ENCODE measurements at places on chromosomes 7 and 10.

- DNase-seq = no peak
Measured at GRCh38 chr7:150897502-150898474, 45.5 kb downstream of the AOC1 start.

GRCh38 chr7:8114175-8114574, 145.6 kb downstream of the GLCCI1 start:
- no peak for DNase-seq

GRCh38 chr7:116342125-116342524, 131.8 kb downstream of the TES start:
- no peak for DNase-seq

DNA sequence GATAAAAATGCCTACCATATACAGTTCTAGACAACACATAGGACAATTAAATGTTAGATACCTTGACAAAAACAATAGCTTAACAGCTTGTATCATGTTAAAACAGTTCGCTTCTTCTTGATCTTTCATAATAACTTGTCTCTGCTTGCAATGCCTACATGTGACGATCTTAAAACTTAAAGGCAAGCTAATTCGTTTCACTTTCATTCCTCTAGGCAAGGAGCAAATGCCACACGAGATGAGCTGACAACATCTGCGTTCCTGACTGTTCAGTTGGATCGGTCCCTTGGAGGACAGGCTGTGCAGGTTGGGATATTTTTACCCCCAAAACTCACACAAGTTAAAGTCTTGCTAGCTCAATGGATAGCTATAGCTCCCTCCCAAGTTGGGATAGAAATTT, 51.6 kb upstream of the ARL4A start:
- DNase-seq = no peak

DNA sequence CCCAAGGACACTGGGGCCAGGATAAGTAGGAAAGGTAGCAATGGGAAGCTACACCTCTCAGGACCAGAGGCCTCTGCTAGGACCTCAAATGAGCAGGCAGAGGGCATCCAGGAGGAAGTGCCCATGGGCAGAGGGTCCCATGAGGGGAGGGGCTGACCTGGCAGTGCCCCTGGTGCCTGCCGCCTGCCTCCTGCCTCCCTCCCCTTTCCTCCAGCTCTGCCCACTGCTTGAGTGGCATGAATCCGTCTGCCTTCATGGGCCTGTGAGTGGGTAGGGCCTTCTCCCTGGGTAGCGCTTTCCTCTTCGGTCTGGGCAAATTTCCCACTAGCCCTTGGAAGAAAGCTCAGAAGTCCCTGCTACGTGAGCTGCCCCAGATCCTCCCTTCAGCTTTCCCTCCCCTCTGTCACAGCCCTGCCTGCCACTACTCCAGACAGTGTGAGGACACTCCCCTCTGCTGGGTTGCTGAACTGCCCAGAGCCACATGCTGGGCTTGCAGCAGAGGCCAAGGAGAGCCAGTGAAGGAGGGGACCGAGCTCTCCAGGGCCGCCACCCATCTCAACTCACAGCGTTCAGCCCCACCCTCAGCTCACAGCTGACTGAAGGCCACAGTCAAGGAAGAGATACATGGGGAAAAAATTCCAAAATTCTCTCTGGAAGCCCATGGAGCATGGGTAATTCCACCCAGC, 141.4 kb downstream of the ARHGAP22 start:
- DNase-seq = no peak

- no peak for DNase-seq
Measured at GRCh38 chr7:18940593-18941134, 176.8 kb downstream of the TWIST1 start.

DNA sequence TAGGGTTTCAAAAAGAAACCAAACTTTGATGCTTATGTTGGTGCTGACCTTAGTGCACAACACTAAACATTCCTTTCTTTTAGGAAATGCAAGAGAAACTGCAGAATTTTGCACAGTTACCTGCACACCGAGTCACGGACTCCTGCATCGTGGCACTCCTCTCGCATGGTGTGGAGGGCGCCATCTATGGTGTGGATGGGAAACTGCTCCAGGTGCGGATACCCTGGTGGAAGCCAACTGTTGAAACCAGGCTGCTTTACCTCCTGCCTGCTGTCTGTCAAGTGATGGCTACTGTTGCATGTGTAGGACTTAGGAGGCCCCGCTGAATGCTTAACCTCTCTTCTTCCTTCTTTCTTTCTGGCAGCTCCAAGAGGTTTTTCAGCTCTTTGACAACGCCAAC, 11.7 kb downstream of the CASP2 start:
- peak; percentile 25 for DNase-seq

DNA sequence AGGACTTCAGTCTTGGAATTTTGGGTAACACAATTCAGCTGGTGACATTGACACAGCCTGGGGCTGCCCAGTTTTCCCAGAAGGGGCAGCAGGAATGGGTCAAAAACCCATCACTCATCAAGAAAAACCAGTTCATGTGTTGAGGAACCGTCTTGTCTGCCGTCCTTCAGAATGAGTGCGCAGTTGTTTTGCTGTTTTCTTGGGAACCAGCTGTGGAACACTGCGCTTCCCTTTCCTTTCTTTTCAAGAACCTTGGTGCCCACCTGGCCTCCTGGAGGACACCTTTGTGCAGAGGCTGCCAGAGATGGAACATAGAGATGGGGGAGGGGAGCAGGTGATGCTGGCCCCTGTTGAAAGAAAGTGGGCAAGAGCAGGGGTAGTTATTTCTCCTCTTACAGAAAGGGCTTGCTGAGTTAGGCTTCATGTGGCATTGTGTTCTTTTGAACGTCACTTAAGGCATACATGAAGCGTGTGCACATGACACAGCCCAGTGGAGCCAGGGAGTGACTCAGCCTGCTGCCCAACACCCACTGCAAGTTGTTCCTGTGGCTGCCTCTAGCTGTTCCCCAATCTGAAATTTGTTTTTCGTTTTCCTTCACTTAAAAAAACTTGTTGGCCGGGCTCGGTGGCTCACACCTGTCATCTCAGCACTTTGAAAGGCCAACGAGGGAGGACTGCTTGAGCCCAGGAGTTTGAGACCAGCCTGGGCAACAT, 87.4 kb upstream of the TNS3 start:
- no peak for DNase-seq

- no peak for DNase-seq
Measured at GRCh38 chr7:81514546-81514945, 255.3 kb downstream of the HGF start.

DNA sequence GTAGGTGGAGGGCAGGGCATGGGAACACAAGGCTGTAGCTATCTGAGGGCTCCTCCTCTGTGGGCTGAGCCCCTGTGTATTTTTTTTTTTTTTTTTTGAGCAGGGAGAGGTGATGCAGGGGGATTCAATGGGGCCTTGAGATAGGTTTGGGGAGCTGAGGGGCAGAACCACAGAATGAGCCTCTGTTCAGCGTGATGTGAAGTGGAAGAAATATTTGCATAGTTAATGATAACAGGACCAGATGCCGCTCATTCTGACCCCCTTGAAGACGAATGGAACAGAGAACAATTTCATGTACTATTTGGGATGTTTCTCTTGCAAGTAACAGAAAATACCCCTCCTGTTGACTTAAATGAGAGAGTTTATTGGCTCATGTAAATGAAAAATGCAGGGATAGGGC, 69.7 kb upstream of the EMX2 start:
- no peak for DNase-seq

DNA sequence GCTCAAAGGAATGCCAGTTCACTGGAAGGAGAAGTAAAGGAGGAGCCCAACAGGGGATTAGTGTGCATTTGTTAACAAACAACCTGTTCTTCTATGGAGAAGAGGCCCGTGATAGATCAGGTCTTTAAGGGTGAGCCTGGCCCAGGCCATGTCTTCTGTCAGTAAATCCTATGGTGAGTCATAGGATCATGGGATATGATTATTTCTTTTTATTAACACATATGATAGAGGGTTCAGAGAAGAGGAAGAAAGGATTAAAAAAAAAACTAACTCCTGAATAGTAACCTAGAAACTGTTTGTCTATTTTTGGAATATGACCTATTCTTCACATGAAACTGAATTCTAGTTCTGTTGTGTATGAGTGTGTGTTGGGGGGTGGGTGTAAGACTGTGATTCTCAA, 70.4 kb downstream of the GPR158 start:
- no peak for DNase-seq

DNA sequence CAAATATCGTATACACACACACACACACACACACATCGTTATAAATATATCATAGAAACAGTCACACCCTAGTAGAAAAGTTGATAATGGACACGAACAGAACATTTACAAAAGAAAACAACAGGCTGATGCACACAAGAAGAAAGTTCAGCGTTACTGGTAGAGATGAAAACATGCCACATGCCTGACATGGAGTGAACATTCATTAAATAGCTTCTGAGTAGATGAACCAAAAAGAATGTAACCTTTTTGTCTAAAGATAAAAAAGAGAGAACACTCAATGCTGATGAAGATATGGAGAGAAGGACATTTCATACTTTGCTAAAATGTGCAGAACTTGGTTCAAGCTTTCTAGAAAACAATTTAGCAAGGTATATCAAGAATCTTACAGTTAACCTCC, 173.4 kb upstream of the KLF14 start:
- no peak for DNase-seq

DNA sequence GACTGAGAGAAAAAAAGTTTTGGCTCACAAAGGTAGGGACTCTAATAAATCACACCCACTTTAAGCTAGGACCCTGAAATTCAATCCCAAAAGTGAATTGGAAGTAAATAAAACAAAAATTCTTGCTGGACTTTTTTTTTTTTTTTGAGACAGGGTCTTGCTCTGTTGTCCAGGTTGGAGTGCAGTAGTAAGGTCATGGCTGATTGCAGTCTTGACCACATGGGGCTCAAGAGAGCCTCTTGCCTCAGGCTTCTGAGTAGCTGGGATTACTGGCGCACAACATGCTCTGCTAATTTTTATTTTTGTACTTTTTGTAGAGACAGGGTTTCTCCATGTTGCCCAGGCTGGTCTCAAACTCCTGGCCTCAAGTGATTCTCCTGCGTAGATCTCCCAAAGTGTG, 5.0 kb upstream of the LUC7L2 start:
- DNase-seq = no peak

DNA sequence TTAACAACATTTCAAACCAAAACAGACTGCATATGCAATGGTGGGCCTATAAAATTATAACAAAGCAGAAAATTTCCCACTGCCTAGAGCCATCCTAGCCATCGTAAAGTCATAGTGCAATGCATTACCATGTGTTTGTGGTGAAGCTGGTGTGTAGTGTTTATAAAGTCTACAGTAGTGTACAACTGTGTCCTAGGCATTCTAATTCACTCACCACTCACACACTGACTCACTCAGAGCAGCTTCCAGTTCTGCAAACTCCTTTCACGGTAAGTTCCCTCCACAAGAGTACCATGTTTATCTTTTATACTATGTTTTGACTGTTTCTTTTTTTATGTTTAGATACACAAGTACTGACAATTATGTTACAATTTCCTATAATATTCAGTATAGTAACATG, 1104.1 kb upstream of the PHF14 start:
- no peak for DNase-seq

DNA sequence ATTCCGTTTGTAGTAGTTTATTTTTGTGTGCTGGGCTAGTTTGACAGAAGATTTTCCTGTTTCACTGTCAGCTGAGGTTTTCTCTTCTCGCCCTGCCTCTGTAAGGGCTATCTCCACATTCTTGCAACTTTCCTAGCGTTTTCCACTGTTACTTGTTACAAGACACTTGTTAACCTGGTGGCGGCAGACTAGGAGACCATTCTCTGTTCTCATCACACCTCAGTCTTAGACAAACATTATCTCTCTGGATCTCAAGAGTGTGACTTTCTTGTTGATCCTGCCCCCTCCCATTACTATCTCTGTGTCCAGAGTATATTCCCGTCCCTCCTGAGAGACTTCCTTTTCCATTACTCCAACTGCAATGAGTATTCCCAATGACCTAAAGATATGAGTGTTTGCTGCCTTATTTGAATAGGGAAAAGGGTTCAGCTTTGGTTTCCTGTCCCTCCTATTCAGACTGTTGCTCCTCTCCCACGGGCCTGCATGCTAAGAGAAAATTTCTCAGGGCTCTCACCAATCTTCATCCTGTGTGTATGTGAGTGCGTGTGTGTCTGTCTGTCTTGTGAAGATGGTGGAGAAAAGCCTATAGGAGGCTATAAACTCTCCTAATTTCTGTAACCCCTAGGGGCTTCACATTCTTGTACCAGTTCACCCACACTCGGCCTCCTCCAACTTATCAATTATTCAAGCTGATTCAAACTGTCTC, 722.4 kb upstream of the POT1 start:
- no peak for DNase-seq

GRCh38 chr7:79872176-79872575, 262.5 kb upstream of the GNAI1 start:
- no peak for DNase-seq

- DNase-seq = no peak
Measured at GRCh38 chr7:28608237-28608656, 195.9 kb downstream of the CREB5 start.

DNA sequence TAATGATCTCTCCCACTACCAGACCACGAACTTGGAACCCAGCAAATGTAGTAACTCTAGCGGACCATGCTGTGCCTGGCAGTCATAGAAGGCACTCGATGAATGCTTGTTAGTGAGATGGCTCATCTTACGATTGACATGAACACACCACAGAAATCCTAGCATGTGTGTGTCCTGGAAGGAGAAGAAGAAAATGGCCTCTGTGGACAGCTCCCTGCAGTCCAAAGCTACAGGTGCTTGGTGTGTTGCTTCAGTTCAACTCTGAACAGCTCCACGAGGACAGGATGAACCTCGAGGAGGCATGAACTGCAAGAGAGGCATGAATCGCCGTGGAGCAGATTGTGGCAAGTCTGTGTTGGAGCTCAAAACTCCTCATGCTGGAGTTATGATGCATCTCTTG, 93.5 kb downstream of the KLF6 start:
- no peak for DNase-seq

DNA sequence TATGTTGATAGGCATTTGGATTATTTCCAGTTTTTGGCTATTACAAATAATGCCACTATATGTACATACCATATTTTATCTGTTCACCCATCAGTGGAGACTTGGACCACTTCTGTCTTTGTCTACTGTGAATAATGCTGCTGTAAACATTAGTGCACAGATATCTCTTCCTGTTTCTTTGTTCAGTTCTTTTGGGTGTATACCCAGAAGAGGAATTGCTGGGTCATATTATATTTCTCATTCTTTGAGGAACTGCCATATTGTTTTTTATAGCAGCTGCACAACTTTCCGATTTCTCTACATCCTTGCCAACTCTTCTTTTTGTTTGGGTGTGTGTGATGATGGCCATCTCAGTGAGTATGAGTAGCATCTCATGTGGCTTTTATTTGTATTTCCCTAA, 218.0 kb downstream of the LRMDA start:
- no peak for DNase-seq

- DNase-seq = no peak
Measured at GRCh38 chr10:75166623-75166972, 44.0 kb upstream of the VDAC2 start.

GRCh38 chr7:140519007-140519399, 39.7 kb upstream of the MKRN1 start:
- DNase-seq = no peak

GRCh38 chr10:129048513-129048912, 418.5 kb upstream of the MGMT start:
- no peak for DNase-seq

- DNase-seq = no peak
Measured at GRCh38 chr10:95196046-95196445, 2.0 kb downstream of the ACSM6 start.
